ENCODE measurements at places on chromosomes 6 and 20.

GRCh38 chr6:1604158-1605003 lies 5.3 kb upstream of the FOXC1 start:
- DNase-seq, result peak; percentile 88

DNA sequence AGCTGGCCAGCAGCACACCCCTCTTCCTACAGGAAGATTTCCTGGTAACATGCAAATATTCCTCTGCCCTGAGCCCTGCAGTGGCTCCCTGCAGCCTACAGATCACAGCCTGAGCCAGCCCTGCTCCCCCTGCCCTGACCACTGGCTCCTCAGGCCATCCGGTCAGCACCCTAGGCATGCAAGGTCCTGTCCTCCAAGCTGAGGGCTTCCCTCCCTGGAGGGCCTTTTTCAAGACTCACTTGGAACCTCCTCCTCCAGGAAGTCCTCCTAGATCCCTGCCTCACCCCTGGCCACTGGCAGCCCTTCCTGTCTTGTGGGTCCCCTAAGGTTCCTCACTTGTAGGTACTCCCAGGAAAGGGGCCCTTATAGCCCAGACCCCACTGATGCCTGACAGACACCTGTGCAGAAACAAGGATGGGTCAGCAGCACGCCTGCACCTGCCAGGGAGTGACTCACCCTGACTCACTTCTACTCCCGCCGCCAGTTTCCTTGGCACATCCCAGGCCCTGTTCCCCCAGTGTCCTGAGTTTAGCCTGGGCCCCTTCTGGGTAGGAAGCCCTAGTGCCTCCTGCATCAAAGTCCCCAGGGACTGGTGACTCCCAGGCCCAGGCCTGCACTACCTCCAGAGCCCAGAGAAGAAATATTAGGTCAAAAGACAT lies 3.2 kb downstream of the SLC4A11 start:
- DNase-seq, result peak; percentile 34

DNA sequence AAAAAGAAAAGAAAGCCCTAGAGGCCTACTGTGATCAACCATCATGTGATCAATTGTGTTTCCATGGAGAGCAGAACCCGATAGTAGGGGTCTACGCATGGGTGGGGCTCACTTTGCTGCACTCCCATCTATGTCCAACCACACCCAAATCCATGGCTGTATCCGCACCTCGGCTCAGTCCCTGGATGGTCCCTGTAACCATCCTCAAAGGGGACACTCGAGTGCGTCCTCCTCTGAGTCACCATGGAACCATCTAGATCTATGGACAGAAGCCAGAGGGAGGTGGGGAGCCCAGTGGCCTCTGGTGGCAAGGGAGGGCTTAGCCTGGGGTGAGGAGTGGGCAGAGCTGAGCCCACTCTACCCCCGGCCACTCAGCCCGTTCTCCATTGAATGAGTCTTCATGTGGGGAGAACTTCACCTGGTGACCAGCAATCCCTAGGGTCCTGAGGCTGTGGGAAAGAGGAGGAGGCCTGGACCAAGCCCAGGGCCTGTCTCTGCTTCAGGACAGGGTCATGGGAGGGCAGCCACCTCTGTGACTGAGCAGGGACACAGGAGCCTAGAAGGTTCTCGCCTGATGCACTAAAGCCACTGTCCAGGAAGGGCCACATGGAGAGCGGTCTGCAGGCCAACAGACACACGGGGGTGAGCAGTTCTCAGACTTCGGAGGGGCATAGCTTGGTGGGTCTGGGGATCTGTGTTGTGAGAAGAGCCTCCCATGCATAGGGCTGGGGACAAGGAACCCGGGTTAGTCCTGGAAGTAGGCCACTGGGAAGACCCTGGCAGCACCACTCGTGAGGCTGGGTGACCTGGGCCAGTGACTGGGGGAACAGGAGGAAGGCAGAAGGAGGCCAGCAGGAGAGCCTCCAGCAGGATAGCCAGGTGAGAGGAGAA lies 19.3 kb downstream of the RAET1L start:
- no peak for DNase-seq

GRCh38 chr6:148497717-148498116 lies 155.1 kb downstream of the SASH1 start:
- no peak for DNase-seq

GRCh38 chr20:21574443-21574842 lies 60.6 kb upstream of the NKX2-2 start:
- DNase-seq, result no peak

DNA sequence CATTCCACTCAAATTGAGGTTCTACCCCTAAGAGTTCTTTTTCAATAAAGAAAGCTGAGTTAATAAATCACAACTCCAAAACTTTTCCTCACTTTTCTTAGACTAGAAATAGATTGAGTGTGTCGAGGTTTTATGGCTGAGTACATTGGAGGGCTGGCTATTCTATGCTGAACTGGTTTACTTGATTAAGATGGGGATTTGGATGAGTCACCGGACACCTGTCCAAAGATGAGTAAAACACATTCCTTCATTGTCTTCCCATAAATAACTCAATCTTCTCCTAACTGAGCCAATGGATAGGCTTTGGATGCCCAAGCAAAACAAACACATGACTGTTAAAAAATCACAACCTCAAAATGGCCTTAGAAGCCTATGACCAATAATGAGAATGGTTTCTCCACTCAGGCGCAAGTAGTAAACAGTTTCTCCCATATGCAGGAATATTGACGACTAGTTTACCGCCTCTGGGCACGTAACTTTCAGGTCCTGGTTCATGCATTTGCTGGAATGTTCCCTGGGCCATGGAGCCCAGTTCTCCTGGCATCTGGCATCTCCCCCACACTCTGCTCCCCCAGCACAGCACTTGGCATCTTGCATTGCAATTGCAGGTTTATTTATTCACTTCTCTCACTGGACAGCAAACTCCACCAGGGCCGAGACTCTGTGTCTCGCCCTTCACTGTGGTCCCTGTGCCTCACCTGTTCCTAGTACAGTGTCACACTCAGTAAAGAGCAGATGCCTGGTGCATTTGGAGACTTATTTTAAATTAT lies 43.9 kb downstream of the BCAS1 start:
- no peak for DNase-seq

DNA sequence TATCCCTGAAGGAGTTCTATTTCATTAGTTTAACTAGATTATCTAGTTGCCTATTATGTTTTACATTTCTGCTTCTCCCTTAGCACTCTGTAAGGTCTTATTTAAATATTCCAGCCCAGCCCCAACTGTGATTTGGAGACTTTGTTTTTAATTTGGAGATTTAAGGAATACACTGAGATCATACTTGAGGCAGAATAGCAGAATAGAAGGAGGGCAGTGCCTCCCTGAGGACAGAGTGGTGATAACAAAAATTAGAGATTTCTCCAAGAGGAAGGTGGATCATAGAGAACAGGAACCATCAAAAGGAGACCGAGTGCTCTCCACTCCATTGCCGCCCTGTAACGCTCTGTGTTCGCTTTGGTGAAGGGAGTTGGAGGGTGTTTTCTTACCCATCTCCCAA lies 14.8 kb upstream of the CD164 start:
- DNase-seq, result no peak

DNA sequence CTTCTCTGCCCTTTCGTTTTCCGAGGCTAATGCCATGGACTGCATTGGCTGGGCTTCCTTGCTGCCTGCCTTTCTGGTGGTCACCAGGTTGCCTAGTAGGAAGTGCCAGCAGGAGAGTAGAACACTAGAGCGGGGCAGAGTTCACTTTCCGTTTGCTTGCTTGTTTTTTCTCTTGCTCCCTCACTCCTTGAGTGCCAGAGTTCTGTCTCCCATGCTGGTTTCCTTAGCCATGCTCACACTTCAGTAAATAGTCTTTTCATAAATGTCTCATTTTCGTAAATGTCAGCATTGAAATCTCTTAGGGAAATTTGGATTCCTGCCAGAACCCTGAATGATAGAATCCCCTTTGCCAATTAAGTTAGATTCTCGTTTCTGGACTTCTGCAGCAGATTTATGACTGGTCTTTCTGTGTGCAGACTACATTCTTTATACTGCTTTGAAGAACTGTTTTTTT lies 63.9 kb downstream of the FAM83B start:
- peak; percentile 11 for DNase-seq

- no peak for DNase-seq
Observed at GRCh38 chr6:162726947-162727321, 632 bp downstream of the PRKN start.

DNA sequence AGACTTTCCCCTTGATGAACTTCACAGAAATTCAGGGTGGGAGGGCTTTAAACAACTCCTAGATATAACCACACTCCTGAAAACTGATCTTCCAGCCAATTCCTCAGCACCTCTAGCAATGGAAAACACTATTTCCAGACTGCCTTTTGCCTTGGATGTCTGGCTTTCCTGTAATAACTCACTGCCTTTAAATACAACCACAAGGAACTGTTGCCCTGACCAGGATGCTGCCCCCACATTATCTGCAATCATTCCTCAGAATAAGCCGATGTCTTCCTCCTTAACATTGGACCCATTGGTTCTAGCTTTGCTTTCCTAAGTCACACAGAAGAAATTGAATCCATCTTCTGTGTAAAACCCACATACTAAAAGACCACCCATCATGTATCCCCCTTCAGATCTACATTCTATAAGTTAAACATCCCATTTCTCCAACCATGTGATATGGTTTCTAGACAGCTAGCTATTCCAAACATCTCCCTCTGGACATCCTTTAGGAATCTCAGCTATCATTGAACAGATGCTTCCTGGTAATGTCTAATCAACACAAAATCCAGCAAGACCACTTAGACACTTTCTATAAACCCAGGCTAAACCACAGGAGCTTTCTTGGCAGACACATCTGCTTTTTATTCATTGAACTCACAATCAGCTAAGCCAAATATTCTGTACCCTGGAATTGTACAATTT lies 95.9 kb upstream of the KCNQ5 start:
- DNase-seq, result peak; percentile 34

GRCh38 chr20:53940360-53940702 lies 130.1 kb downstream of the BCAS1 start:
- DNase-seq, result no peak

DNA sequence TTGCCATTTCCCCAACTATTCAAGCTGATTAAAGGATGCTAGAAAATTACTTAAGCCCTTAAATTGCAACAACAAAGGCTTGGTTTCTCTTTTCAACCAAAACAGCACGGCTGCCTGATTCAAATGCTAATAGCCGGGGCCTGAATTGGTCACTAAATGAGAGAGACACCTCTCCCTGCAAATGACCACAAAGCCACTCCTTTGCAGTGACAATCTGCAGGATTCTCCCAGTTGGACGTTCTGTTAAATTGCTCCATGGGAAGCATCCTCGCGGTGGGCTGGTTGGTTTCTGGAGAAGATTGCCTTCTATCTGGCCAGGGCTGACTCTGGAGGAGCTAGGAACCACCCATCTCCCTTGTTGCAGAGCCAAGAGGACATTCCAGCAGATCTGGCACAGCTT lies 29.7 kb upstream of the TBXT start:
- peak; percentile 12 for DNase-seq

GRCh38 chr6:45921691-45922281 lies 93.9 kb downstream of the CLIC5 start:
- DNase-seq, result no peak

DNA sequence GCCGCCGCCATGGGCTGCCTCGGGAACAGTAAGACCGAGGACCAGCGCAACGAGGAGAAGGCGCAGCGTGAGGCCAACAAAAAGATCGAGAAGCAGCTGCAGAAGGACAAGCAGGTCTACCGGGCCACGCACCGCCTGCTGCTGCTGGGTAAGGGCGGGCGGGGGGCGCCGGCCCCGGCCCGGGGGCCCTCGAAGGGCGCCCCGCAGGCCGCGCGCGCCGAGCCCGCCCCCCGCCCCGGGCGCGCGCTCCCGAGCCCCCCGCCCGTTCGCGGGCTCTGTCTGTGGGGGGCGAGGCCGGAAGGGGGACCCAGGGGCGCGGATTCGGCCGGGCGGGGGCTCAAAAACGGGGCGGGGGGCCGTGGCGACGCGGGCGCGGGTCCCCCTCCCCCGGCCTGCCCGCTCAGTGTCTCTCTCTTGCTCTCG lies 39.2 kb downstream of the GNAS start:
- no peak for DNase-seq

- DNase-seq, result no peak
Observed at GRCh38 chr6:7747901-7748504, 22.1 kb downstream of the BMP6 start.

DNA sequence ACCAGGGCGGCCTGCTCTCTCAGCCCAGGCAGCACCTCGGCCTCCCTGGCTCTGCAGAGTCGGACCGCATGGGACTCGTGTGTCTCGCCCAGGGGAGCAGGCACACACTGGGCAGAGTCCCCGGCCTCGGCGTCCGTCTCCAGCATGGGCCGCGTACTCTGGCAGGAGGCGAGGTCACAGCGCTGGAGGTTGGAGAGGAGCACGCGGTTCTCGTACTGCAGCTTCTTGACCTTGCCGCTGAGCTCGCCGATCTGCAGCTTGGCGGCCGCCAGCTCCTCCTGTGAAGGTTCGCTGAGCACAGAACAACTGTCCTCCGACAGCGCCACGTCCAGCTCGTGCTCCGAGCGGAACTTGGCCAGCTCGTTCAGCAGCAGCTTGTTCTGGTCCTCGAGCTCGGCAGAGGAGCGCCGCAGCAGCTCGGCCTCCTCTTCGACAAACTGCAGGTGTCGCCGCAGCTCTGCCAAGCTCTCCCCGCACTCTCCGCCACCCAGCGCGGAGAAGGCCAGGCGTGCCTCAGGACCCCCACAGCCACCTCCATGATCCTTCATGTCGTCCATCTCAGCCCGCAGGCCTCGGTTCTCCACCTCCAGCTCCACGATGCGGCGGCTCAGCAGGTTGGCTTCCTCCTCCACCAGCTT lies 42.0 kb upstream of the DSN1 start:
- no peak for DNase-seq

DNA sequence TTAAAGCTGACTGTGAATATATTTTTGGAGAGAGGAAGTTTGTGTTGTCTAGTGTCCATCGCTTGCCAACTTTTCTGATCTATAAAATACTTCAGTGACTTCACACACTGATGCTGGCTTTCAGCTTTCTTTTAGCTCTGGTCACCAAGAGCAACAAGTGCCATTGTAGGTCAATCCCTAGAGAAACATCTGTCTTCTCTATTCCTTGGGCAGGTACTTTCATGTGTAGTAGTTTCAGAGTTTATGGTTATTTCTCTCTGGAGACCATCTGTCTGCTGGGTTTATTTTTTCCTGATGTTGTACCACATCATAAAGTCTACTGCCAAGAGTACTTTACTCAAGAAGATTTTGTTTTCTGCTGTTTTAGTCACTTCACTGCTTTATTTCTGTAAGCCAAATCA lies 249.9 kb downstream of the KHDC1L start:
- no peak for DNase-seq

Measured in astrocyte of the hippocampus (primary cell).